ENCODE measurements at places on chromosomes 16 and 17. TPM values are rescaled to one million over a fixed set of nuclear protein-coding genes. Genes with fewer than 3 reads are reported as not detected.
A peak's percentile ranks its signal among the peaks of the same experiment; 100 is the strongest.

- DNase-seq: no peak
Observed at GRCh38 chr17:17364338-17364667, 61.1 kb downstream of the NT5M start.

DNA sequence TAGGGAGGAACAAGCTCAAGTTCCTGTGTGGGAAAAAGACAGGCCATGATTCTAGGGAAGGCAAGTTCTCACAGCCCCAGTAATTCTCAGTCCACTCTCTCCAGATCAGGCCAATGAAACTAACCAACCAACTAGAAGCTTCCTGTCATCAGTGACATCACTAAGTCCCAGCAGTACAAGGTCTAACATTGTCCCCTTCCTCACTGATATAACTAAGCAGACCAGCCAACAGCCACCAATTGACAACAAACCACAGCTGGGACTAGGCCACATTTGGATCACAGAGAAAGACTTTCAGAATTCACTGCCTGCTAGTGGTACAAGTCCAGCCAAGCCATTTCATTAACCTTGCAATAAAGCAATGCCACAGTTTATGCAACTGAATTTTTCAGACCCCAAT, 94.0 kb downstream of the CACNG1 start:
- no peak for DNase-seq

DNA sequence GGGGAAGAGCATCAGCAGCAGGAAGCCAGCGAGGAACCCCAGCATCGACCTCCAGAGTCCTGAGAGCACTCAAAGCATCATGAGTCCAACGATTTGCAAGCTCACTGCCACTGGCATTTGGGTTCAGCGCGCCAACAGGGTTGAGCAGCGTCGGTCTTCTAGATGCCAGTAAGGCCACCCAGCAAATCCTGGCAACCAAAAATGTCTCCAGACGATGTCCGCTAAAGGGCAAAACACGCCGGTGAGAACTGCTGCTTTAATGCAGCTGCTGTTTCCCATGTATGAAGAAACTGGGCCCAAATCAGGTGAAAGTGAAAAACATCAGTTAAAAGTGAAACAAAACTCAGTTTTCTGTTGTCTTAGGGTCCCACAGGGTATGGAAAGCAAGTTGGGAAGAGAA, 70.2 kb downstream of the ANKRD11 start:
- no peak for DNase-seq

- no peak for DNase-seq
Observed at GRCh38 chr17:43860077-43860725, 13.2 kb downstream of the CD300LG start.

- DNase-seq: no peak
Observed at GRCh38 chr17:48150597-48151001, 43.0 kb downstream of the SNX11 start.

DNA sequence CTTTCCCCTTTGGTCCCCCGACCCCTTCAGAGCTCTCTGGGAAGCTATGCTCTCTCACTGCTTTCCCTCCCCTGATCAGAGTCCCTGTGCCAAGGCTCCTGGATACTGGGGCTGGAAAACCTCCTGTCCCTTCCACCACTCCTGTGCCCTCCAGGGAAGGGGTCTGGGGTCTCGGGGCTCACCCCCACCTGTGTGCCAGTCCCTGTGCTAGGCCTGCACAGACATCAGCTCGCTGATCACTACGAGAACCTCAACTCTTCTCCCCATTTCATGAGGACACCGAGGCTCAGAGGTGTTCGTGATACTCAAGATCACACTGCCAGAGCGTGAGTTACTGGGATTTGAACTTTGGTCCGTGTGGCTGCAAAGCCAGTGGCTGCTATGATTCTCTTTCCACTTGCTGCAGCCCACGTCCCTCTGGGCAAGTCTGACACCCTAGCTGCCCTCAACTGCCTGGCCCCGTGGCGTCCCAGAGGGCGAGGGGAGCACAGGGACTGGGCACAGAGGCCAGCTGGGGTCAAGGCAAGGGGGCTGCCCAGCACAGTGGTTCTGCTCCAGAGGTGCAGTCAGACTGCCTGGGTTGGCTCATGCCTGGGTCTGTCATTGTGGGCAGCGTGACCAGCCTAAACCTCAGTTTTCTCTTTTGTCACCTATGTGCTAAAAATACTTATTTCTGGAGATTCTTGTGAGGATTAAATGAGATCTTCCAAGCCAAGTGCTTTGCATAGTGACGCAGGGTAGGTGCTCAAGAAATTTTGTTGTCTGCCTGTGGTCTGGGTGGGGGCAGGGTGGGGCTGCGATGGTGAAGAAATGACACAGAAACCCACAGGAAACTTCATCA, 43.8 kb upstream of the TOB1 start:
- no peak for DNase-seq

NPIPA8 gene
- 18.5 TPM for total RNA-seq

DNA sequence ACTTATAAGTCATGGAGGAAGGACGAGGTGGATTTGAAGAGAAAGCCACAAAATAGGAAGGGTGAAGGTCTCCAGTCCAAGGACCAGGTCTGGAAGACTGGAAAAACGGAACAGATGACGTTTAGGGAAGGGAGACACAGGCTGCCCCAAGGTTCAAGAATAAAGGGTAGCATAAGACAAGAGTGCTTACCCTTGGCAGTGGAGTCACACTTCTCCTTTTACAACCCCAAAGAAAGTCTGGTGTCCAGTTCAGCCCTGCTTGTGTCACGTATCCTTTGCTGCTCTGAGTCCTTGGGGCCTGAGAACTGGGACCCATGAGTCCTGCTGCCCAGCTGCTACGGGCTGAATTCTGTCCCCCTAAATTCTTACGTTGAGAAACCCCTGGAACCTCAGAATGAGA, 13.0 kb upstream of the GGA2 start:
- no peak for DNase-seq

HS3ST3B1 gene
- total RNA-seq: 1.6 TPM

- no peak for DNase-seq
Observed at GRCh38 chr17:6713918-6714271, 726 bp upstream of the SLC13A5 start.

- DNase-seq: no peak
Observed at GRCh38 chr16:47872225-47872624, 283.6 kb downstream of the ABCC12 start.

DNA sequence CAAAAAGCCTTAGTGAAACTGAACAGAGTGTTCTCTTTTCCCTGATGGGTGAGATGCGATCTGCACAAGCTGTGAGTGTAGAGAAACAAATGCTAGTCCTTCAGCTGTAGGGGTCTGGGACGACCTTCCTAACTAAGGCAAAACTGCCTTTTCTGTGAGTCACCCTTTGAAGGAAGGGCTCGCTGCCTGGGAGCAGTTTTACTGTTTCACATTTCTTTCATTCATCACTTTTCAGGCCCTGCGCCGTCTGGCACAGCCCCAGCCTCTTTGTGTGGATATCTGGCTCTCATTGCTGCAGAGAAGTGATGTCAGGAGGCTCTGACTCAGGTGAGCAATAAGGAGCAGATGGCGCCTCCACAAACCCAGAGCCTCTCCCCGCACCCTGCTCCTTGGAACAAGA, 57.4 kb downstream of the HS3ST3A1 start:
- no peak for DNase-seq

AHSP gene
- total RNA-seq: not detected

GRCh38 chr16:26078716-26079355, 387.1 kb downstream of the HS3ST4 start:
- DNase-seq: no peak

TBX21 gene
- not detected for total RNA-seq

CFAP97D1 gene
- total RNA-seq: not detected

DNA sequence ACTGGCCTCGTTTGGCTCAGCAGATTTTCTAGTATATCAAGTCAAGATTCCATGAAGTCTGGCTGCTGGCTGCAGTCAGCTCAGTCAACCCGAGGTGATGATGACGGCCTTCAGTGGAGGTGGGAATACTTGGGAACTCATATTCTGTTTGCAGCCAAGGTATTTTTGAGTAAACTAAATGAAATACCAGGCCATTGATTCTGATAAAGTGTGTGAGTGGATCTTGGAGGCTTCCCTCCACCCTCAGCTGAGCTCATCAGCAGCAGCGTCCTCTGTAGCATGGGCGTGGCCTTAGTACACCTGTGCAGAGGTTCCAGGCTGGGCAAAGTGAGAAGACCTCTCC, 22.0 kb upstream of the TACO1 start:
- DNase-seq: no peak

KRTAP4-5 gene
- not detected for total RNA-seq

DNA sequence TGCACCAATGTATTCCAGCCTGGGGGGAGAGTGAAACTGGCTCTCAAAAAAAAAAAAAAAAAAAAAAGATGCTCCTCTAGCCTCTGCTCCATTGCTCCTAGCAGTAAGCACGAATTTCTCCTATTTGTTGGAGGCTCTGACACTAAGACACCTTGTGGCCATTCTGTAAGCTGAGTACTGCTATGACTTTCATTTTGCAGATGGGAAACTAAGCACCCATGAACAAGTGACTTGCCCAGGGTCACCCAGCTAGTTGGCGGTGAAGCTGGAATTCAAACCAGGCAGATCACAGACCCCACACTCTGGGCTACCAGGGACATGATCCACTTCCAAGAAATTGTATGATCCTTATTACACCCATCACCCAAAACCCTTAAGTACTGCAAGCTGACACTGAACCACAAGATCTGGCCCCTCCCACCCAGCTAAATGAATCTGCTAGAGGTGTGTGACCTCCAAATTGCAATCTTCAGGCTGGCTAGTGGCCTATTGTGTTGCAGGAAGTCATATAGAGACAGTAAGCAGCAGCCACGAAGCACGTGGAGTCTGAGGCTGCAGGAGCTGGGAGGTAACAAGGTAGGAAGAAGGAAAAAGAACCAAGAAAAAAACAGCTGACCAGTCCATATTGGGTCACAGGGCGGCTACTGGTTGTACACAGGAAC, 209.4 kb downstream of the XYLT1 start:
- peak; percentile 49 for DNase-seq

CHST5 gene
- total RNA-seq: 0.10 TPM

TP53TG3F gene
- not detected for total RNA-seq

- DNase-seq: no peak
Observed at GRCh38 chr16:84780063-84780462, 39.7 kb upstream of the CRISPLD2 start.

GRCh38 chr17:4534928-4535666, 20.1 kb downstream of the MYBBP1A start:
- DNase-seq: no peak

MYH13 gene
- not detected for total RNA-seq

- DNase-seq: no peak
Observed at GRCh38 chr17:2905696-2906501, 109.7 kb downstream of the RAP1GAP2 start.

DNA sequence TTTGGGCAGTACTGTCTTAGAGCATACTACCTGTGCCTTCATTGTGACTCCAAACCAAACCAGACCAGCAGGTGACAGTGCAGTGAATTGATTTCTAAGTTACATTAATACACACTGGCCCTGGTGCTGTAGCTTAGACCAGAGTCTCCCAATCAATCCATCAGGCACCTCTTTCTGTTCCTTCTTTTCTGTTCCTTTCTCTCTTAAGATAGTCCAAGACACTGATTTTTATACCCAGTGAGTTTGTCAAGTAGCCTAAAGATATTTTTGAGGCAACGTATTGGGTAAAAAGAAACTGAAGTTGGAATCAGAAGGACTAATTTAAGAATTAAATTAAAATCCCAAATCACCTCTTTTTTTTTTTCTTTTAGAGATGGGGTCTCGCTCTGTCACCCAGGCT, 43.1 kb downstream of the ABAT start:
- DNase-seq: no peak

GRCh38 chr16:81755915-81756614, 23.0 kb upstream of the PLCG2 start:
- no peak for DNase-seq

DNA sequence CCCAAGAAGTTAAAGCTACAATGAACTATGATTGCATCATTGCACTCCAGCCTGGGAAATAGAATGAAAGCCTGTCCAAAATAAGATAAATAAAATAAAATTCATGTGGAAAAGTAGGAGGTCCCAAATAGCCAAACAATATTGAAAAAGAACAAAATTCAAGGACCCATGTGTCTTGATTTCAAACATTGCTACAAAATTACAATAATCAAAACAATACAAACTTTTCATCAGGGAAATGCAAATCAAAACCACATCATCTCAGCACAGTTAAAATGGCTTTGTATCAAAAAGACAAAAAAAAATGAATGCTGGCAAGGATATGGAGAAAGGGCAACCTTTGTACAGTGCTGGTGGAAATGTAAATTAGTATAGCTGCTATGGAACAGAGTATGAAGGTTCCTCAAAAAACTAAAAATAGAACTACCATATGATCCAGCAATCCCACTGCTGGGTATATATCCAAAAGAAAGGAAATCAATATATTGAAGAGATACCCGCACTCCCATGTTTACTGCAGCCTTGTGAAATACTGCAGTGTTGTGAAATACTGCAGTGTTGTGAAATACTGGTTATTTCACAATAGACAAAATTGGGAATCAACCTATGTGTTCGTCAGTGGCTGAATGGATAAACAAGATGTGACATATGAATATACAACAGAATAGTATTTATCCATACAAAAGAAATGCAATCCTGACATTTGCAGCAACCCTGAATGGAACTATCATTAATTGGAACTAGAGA, 24.5 kb upstream of the ZNF287 start:
- DNase-seq: no peak

MAF gene
- not detected for total RNA-seq

LRRC36 gene
- not detected for total RNA-seq

- no peak for DNase-seq
Observed at GRCh38 chr17:50664788-50665458, 30.2 kb downstream of the ABCC3 start.

C16orf46 gene
- total RNA-seq: 1.2 TPM

DNA sequence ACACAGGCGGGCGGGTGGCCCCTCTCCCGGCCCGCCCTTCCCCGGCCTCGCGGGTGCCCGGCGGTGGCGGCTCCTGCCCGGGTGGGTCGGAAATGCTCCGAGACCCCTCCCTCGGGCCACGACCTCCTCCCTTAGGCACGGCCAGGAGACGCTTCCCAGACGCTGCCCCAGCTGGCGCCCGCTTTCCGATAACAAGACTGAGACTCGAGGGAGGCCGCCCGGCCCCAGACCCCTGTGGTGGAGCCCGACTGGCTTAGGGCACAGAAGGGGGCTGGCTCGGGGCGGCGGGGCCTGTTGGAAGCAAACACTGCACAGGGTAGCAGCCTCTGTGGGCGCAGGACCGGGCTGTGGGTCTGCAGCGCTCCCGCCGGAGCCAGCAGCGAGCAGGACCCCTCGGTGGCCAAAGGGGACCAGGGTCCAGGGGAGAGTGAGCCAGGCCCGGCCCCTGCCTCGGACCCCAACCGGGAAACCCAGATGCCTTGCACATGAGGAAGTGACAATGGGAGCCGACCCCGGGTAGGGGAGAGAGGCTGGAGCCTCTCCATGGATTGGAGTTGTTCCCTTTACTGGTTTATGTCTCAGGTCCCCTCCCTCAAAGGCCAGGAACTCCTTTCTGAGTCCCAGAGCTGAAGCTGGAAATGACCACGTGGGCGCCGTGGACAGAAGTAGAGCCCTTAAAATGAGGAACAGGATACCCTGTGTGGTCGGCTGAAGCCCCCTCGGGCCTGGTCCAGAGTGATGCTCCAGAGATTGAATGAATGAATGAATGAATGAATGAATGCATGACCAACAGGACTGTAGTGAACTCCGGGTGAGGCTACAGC, 19.8 kb upstream of the ADCY7 start:
- no peak for DNase-seq

CFAP119 gene
- total RNA-seq: 25.0 TPM

SCPEP1 gene
- 43.0 TPM for total RNA-seq

CD79B gene
- 479 TPM for total RNA-seq

Measured in OCI-LY7 (cell line).